ENCODE measurements at places on chromosomes 1 and 21.

GRCh38 chr1:245686446-245687030 is 531.8 kb downstream of the KIF26B start:
- DNase-seq, result no peak

DNA sequence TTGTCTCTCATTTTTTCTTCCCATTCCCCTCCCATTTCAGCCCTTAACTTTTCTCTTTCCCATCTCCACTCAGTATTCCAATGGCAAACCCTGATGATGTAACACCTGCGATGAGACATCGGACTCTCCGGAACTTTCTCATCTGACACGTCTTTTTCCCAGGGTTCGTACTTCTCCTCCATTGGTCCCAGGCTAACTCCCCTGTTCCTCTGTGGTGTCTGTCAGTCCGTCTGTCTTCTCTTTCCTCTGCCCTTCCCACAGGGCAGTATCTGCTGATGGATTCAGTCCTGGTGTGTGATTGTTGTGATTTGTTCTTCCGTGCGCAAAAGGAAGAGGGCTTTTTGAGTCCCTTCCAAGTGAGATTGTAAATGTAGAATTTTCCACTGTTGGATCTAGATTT is 27.7 kb downstream of the VANGL2 start:
- no peak for DNase-seq

- DNase-seq, result no peak
Measured at GRCh38 chr1:190478149-190479049, 735 bp upstream of the BRINP3 start.

DNA sequence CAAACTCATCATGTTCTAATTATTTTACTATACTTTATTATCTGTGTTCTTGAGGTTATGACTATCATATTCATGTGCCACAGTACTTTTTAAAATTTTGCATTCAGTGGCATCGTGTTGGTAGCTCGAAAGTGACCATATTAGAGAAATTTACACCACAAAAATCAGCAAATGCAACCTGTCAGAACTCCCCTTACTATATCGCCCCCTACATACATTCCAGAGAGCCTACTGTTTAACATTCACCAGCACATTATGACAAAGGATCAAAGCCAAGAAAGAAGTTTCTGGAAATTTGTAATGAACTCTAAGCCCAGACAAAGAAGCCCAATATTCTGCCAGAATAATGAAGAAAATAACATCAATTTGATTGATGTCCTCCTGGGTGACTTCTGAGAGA is 909.3 kb downstream of the LTN1 start:
- no peak for DNase-seq

- no peak for DNase-seq
Measured at GRCh38 chr1:224884361-224884801, 45.1 kb upstream of the DNAH14 start.

GRCh38 chr1:155884031-155884960 is 24.9 kb downstream of the SYT11 start:
- DNase-seq, result no peak

DNA sequence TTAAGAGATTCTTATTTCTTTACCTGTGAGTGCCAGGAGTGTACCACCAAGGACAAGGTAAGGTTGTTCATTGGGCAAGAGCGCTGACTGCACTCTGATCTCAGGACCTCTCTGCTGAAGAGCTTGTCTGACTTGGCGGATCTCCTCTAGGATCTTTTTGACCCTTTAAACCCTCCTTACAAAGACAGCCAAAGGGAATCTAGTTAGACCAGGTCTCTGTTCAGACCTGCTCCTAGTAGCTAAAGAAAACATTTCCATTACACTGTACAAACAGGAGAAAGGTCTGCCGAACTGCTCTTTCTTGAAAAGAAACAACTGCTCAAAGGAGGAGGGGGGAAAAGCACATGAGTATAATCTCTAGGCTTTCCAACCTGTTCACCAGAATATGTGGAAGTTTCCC is 49.3 kb downstream of the SMYD2 start:
- DNase-seq, result no peak

- no peak for DNase-seq
Measured at GRCh38 chr1:182995894-182996293, 27.3 kb upstream of the LAMC1 start.

Measured in neuronal stem cell (in vitro differentiated cells).